ENCODE measurements at places on chromosomes 5 and 9.

- no peak for DNase-seq
These were observed 330.1 kb downstream of the ENC1 start for GRCh38 chr5:74310386-74310785.

DNA sequence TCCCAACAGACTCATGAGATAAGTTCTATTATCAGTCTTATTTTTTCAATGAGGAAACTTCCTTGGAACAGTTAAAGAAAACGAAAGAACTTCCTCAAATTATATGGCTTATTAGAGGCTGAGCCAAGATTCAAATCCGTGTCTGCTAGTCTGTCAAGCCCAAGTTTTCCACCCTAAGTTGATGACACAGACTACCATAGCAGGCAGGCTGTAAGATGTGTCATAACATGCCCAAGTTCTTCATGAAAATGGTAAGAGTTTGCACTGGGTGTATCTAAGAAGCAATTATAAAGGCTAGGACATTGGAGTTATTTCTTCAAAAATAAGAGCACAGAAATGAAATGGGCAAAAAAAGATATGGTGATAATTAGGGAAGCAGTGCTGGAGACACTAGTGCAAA lies 634.5 kb downstream of the BRINP1 start:
- no peak for DNase-seq

DNA sequence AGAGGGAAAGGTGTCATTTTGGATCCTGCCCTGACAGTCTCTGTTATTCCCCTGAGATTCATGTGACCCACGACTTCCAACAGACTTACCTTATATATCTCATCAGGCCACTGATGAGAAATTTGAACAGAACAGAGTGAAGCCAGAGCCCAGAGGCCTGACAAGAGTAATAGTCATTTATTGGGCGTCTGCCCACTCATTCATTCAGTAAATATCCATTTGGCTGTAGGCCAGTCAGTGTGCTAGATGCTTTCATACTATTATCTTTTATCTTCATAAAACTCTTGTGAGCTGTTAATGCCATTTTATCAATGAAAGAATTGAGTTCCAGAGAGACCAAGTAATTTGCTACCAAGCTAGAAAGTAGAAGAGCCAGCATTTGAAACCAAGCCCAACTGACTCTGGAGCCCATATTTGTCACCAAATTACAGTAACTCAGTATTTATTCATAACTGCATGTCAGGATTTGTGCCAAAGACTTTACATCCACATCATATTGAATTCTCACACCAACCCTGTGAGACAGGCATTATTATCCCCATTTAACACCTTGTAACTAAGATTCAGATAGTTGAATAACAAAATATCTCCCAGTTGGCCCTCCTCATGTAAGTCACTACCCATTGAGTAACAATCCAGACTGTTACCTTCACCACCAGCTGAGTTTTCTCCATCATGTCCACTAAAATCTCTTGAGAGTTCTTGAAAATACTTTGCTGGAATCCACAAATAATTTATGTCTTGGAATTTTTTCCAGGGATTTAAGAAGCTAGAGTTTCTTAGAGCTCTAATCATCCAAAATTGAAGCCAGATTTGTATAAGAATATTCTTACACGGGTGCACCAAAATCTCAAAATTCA lies 2.5 kb downstream of the PTPDC1 start:
- no peak for DNase-seq

- no peak for DNase-seq
These were observed 577.5 kb upstream of the CLINT1 start for GRCh38 chr5:158436271-158437065.

DNA sequence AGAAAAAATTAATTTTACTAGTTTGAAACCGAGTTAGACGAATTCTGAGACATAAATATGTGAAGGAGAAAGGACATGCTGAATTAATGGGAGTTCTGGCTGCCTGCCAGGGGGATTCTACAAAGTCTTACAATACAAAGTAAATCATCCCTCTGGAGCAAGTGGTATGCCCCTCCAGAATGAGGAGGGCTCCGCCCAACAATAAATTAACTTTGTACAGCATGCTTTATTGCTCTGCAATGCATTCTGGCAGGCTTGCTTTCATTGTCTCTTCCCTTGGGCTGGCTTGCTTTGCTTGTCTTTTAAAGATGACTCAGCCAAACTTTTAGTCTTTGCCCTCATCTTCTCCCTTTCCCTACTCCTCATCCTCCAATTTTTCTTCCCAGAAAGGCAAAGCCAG lies 11.7 kb upstream of the PCDHB1 start:
- DNase-seq: no peak

GRCh38 chr9:33164138-33164809 lies 2.9 kb downstream of the B4GALT1 start:
- DNase-seq: peak; percentile 35

DNA sequence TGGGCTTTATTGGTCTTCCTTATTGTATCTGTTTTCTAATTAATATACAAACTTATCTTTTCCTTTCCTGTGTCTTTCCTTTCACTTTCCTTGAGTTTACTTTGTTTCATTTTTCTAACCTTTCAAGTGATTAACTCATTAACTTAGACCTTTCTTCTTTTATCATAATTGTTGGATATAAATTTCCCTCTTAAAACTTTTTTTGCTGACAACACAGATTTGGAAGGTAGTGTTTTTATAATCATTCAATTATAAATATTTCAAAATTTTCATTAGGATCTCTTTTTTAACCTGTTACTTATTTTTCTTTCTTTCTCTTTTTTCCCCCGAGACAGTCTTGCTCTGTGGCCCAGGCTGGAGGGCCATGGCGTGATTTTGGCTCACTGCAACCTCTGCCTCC lies 6.9 kb upstream of the ZBTB43 start:
- no peak for DNase-seq

DNA sequence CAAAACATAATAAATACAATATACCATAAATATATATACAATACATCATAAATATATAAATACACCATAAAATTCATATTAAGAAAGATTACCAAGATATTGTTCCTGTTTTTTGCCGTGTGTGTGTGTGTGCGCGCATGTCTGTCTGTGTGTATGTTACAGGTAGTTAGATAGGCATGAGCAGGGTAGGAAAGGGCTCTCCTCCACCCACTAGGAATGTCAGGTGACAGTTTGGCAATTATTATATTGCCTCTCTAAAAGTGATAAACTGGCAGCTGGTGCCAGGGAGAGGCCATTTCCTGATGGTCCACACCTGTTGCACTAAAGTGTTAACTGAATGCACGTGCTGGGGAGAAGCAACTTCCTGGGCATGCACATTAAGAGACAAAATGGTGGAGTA lies 232.8 kb downstream of the ADAMTS6 start:
- DNase-seq: no peak

DNA sequence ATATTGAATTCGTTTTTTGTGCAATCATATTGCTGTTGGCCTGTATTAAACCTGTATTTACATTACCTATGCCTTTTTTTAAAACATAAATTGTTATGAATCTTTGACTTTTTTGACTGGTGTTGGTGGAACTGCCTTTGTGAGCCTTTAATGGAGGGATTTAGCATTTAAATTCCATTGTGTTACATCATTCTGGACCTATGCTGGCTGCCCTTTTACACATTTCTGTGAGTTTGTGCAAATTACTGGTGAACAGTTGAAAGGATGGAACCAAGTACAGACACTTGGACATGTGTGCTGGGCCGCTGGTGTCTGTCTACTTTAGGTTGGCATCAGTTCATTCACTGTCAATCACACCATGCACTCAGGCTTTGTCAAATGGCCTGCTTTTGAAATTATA lies 3.4 kb downstream of the SNX18 start:
- DNase-seq: no peak

DNA sequence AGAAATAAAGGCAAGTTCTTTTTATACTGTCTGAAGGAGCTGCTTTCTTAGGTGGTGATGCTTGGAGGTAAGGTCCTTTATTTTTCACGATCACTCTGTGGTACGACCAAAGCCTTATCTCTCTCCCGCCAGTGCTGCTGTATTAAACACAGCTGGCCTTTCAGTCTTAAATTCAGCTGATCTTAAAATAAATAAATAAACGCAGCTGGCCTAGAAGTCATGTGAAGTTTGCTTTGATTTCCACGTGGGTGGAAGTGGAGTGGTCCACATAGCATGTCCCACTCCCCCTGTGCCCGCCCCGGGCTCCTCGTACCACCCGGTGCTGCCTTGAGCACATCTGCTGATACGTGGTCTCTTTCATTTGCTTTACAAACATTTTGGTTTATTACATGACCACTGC lies 260.4 kb downstream of the FANCC start:
- no peak for DNase-seq

- no peak for DNase-seq
These were observed 301.7 kb upstream of the PCSK5 start for GRCh38 chr9:75588808-75589207.

GRCh38 chr5:111143910-111144309 lies 51.8 kb downstream of the WDR36 start:
- no peak for DNase-seq

DNA sequence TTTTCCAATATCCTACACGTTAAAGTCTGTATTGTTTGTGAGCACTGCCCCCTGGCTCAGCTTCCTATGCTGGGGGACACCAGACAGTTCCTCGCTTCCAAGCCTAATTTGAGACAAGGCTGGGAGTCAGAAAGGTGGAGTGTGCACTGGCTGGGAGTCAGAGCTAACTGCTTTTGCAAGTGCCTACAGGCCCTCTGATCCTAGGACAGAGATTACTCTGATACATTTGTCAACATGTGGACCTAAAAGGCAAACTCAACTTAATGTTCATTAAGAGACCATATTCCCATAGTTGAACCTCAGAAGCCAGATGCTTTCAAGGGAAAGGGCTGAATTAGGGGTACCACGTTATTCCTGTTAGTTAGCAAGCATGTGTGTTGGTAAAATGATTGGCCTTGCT lies 80.8 kb downstream of the NIPSNAP3B start:
- DNase-seq: no peak

DNA sequence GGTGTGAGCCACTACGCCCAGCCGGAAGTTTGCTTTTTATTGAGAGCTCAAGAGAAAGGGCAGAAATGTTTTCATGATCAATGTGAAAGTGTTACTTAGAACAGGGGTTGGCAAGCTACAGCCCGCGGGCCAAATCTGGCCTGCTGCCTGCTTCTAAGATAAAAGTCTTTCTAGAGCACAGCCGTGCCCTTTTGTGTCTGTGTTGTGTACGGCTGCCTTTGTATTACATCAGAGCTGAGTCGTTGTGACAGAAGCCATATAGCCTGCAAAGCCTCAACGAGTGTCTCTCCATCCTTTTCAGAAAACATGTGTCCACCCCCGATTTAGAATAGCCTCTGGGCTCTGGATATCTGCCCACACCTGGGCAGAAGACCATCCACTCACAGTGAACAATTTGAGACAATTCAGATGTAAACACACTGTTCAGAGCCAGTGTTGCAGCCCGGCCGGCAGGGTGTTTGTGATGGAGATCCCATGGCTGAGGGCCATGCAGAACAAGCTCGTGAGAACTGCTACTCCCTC lies 28.8 kb downstream of the AK8 start:
- DNase-seq: no peak

- peak; percentile 10 for DNase-seq
These were observed 46.2 kb downstream of the PCA3 start for GRCh38 chr9:76810377-76810957.

DNA sequence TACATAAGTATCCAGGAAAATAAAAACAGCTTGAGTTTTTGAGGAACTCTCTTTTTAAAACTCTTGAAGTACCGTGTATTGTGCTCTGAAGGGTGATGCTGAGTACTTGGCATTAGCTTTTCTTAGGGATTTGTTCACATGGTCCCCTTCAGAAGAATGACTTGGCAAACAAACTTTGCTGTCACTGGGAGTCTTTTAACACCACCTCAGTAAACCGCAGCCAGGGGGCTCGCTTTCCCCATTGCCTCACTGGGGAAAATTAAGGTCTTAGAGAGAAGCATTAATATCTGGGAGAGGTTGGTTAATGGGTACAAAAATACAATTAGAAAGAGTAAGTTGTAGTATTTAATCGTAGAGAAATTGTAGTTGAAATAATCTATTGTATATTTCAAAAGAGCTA lies 105.9 kb upstream of the DAP start:
- no peak for DNase-seq

- DNase-seq: no peak
These were observed 785 bp upstream of the P4HA2 start for GRCh38 chr5:132228241-132229035.

- DNase-seq: no peak
These were observed 269.5 kb downstream of the SEC61B start for GRCh38 chr9:99491408-99492158.

DNA sequence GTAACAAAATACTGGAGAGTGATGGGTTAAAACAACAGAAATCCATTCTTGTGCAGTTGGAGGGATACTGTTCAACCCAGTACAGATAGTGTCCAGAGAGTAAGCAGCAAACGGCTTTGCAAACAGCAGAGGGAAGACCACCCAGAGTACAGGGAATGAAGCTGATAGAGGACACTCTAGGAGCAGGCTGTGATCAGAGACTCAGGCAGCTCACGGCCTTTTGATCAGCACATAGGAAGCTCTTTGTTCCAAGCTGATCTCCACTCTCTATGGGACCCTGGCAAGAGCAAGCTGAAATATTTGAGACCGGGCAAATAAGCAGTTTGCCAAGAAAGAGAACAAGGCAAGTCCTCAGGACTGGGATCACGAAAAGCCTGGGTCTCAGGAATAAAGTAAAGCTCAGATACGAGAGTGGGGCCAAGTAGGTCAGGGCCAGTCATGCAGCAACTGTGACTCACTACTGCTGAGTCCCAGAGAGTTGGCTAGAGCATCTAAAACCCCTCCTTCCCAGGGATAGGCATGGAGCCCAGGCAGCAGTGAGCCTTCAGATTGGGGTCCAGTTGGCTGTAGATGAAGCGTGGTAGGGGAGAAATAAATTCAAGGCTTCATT lies 52.4 kb downstream of the MELK start:
- no peak for DNase-seq

DNA sequence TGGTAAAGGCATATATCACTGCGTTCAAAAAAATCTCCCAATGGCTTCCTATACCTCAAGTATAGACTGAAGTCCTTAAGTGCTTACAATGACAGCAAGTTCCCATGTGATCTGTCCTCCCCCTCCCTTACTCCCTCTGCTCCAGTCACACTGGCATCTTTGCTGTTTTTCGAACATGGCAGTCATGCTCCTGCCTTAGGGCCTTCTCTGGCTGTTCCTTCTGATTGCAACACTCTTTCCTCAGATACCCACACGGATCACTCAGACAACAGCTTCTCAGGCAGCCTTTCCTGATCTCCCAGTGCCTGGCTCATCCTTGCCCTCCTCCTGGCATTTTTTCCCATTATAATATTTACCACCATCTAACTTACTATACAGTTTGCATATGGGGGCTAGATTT lies 232.8 kb downstream of the ARHGEF28 start:
- no peak for DNase-seq

- peak; percentile 47 for DNase-seq
These were observed 16.7 kb upstream of the SLCO4C1 start for GRCh38 chr5:102312586-102313370.

DNA sequence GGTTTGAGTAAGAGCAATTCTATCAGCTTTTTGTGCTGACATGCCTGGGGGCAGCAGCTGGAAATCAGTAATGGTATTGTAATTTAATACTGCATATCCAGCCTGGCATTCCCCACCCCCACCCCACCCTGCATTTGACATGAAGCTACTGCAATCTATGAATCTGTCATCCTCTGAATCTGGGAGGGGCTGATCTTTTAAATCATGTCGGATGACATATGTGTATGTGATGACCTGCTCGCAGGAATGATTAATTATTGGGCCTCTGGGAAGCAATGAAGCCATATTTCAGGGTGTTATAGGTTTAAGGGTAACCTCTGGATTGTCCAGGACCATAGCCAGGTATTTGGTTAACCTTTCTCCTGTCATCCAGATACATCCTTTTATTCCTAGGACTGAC lies 64.6 kb upstream of the RASGRF2 start:
- DNase-seq: no peak
